AG04449 (cell line): ENCODE measurements at places on chromosomes 1 and 21.

- DNase-seq, result no peak
Measured at GRCh38 chr1:221141606-221142285, 262.5 kb downstream of the HLX start.

DNA sequence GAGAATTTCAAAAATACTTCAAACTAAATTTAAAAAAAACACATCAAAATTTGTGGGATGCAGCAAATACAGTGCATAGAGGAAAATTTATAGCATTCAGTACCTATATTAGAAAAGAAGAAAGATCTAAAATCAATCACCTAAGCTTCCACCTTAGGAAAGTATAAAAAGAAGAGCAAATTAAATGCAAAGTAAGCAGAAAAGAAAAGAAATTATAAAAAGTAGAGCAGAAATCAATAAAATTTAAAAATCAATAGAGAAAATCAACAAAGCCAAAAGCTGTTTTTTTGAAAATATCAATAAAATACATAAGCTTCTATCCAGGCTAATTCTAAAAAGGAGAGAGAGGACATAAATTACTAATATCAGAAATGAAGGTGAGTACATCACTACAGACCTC is 255.4 kb downstream of the KCNH1 start:
- DNase-seq, result no peak

GRCh38 chr1:64733581-64734286 is 11.1 kb upstream of the RAVER2 start:
- peak; percentile 21 for DNase-seq

DNA sequence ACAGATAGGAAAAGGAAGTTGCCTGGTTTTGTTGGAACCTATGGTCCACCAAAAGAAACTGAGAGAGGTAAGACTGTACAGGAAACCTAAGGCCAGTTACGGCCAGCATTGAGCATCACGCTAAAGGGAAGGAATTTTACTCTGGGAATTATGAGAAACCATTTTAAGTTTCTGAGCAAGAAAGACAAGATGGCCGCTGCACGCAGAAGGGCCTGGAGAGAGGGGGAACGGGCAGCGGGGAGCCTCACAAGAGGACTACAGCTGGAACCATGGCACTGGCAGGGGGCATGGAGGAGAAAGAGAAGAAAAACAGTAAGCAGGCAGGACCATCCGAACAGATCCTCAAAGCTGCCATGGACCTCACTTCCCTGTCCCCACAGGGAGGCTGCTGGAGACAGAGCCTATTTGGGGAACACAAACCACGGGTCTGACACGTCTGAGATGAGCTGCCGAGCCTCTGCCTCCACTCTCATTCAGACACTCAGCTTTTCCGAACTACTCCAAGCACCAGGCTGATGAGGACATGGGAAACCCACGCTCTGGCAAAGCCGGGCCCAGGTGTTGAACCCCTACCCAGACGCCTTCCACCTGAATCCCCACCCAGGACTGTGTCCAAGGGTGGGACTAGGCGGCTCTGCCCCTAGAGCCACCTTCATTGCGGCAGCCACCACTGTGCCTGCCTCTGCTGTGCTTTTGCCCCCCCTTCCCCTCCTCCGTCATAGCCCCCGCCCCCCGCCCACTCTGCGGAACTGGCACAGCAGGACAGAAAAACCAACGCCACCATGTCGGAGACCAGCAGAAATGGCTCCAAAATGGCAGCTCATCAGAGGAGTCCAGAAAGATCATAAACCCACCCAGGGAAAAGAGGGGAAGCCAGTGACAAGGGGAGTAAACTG is 69.0 kb downstream of the CD46 start:
- DNase-seq, result no peak

GRCh38 chr1:68218490-68218889 is 13.8 kb downstream of the WLS start:
- DNase-seq, result no peak

- DNase-seq, result peak; percentile 92
Measured at GRCh38 chr1:115595279-115596079, 46.3 kb upstream of the VANGL1 start.

DNA sequence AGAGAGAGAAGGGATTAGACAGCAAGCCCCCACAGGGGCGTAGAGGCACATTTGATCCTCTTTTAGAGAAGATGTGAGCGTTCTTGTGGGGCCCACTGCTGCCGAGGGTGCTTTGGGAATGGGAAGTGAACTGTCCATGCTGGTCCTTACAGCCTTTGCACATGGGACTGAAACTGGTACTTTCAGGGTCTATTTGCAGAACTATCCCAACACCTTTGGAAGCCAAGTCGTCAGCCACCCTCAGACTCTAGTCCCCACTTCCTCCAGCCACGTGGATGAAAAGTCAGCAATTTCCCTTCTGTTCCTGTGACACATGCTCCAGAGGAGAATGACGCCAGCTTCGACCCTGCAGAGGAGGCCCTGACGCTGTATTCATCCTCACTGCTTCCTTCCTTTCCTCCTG is 2.6 kb upstream of the RAB7B start:
- no peak for DNase-seq

DNA sequence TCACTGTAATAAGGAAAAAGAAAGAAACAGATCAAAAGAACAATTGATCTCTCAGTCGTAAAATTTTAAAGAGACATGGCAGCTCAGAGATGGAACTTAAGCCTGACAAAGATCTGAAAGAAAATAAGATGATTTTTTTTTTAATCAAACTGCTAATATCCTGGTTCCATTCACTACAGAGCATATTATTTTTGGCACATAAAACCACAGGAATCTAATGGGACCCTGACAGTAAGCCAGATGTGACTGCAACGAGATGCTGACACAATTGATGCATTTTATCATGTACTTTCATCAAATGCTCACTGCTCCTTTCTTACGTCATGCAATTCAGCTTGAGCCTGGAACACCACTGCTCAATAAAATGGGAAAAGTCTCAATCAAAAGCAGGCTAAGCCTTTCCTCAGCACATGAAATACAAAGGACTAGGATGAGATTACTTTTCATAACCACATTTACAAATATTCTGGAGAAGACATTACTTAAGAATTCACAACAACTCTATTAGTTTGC is 16.6 kb downstream of the GPATCH2 start:
- DNase-seq, result no peak

GRCh38 chr1:87844251-87844650 is 515.6 kb downstream of the LMO4 start:
- DNase-seq, result no peak

DNA sequence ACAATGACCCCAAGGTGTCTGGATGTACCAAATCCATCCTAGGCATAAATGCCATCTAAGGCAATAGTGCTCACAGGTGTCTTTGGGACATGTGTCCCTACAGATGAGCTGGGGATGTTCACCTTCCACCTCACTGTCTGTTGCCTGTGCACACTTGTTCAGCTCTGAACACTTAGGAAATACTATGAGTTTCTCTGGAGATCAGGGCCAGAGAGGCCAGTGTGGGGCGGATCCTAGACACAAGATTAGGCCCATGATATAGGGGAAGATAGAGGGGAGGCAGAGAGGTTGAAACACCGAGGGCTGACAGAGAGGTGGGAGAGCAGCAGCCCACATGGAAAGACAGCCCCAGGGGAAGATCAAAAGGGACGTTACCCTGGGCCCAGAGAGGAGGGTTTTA is 25.6 kb downstream of the C1orf116 start:
- DNase-seq, result no peak

GRCh38 chr1:67830226-67830625 is 3.0 kb downstream of the GNG12 start:
- DNase-seq, result no peak

DNA sequence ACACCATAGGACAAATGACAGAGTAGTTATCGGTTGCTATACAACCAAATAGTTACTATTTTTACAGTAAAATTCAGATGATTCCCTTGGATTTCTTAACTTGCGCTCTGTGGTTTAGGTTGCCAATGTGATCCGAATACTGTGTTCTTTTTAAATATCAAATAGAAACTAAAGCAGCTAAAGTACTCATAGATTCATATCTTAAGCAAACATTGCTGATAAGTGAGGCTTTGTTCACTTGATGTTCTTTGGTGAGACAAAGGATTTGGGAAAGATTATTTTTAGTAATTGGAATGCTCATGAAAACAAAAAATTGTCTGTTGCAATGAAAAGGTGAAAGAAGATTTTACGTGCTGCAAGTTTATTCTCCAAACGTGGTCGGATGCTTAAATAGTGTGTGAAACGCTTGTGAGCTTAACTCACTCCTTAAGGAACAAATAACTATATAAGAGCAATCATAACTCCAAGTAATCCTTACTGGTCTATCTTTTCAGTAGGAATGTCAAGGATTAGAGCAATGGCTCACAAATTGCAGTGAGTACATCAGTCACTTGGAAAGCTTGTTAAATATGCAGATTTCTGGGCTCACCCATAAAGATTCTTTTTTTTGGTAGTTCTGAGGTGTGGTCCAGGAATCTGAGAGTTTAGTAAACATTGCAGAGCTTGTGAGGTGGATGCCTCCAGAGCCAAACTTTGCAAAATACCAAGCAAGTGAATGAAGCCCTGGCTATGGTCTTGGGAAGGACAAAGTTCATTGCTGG is 31.8 kb upstream of the PDC start:
- no peak for DNase-seq

DNA sequence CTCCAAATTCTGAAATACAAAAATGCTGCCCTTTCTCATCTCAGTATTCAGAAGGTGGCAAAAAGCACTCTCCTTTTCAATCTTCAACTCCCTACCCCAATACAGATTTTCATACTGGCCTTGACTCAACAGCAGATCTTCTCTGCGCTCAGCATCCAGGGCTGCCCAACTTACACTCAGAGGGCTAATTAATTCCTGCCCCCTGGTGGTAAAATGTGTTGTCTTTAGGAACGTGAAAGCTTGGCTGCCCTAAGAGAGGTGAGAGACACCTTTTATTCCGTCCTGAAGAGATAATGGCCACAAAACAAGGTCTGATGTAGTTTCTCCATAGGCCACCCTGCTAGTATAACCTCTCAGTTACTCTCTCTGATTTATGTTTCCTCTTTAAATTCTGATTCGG is 25.0 kb downstream of the KRTAP24-1 start:
- no peak for DNase-seq

DNA sequence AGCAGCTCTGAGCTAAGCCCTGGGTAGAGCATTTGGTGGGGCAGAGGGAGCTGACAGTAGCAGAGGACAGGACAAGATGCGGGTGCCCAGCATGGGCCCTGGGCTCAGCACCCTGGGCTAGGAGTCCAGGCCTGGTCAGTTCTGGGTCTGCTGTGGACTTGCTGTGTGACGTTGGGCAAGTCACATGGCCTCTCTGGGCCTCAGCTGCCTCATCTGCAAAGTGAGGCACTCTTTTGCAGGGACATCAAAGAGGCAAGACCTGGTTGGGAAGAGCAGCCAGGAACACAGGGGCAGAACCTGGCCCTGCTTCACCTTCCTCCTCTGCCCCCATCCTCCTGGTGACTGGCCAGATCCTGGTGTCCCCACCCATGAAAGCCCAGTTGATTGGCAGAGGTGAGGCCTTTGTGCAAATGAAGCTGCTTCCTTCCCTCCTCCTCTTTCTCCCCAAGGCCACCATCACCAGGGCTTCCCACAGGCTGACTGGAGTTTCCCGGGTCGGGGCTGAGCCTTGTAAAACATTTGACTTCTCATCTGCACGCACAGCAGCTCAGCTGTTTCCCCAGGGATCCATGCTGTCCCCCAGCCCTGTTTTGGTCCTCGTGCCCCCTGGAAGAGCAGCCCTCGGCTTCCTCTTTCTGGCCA is 350.5 kb downstream of the MATN1 start:
- DNase-seq, result no peak

DNA sequence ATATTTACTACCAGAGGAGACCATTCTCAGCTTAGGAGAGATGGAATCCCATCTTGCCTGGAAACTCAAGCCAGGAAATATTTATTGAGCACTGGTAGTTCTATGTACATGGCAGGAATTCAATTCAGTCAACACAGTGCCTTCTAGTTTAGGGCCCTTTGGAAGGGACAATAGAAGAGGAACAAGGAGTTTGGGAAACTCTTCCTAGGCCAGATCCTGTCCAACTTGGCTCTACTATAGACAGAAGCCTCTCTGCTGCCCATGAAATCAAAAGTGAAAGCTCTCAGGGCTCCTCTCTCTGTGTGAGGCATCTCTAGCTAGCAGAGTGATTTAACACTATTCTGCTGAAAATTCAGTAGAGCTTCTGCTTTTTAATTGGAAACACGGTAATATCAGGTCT is 244.6 kb upstream of the MAP1LC3C start:
- no peak for DNase-seq

DNA sequence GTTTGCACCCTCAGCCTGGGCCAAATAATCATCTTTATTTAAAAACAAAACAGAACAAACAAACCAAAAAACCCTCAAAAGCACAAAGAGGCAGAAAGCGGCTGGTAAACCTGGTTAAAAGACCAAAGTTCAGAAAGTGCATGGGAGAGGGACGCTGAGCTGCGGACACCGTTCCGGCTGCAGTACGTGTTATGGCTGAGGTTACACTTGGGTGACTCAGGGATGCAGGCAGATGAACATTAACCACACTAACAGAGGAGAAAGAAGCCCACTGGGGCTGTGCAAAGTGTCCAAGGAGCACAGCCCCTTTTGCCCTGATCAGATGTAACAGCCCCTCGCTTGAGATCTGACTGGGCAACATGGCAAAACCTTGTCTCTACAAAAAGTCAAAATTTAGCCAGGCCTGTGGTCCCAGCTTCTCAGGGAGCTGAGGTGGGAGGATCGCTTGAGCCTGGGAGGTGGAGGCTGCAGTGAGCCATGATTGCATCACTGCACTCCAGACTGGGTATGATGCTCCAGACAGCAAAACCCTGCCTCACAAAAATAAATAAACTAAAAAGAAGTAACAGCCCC is 28.3 kb downstream of the GPR157 start:
- DNase-seq, result no peak
